ENCODE measurements at places on chromosomes 1 and 21. TPM values are rescaled to one million over a fixed set of nuclear protein-coding genes. Genes with fewer than 3 reads are reported as not detected.

The ANGPTL3 gene
- polyA plus RNA-seq, result 0.16 TPM

The MIS18A gene
- 126 TPM for polyA plus RNA-seq

The TMEM269 gene
- 0.28 TPM for polyA plus RNA-seq

The RPS6KA1 gene
- 28.3 TPM for polyA plus RNA-seq

The PDC gene
- not detected for polyA plus RNA-seq

The SLC9C2 gene
- not detected for polyA plus RNA-seq

Data from GM23338 (cell line).